ENCODE measurements at places on chromosomes 5 and 9.

- no peak for DNase-seq
Measured at GRCh38 chr9:22682536-22682935, 235.9 kb downstream of the DMRTA1 start.

GRCh38 chr5:8270246-8270645 lies 401.3 kb downstream of the MTRR start:
- DNase-seq: no peak

DNA sequence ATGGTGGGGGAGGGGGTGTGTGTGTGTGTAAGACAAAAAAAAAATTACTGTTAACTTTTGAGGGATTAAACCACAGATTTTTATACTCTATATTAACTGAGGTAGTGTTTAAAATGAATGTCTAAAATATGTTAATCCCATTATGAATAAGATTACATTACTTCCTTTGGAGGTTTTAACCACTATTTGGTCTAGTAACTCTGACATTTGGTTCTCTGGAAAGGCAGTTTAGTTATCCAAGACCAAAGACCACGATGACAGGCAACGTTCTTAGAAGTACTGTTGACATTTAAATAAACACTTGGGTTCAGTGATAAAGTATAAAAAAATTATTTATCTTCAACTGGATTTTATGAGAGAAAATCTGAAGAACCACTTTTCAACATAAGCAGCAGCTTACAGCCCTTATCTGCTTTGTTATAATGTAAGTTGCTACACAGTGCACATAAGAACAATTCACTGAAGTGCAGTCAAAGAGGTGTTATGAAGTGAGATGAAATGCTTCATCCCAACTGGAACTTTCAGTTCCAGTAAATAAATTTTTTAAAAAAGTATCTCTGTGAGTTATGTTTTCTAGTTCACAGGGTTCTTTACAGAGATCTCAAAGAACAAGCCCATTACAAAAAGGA lies 94.5 kb downstream of the OSMR start:
- DNase-seq: no peak

- no peak for DNase-seq
Measured at GRCh38 chr5:14440223-14440581, 141.4 kb upstream of the OTULINL start.

GRCh38 chr5:10546186-10546585 lies 17.7 kb upstream of the ANKRD33B start:
- DNase-seq: no peak

- DNase-seq: no peak
Measured at GRCh38 chr9:126009047-126009446, 261.9 kb downstream of the PBX3 start.
